ENCODE measurements at places on chromosomes 6 and 20.

- no peak for DNase-seq
These were observed 32.2 kb upstream of the LAMP5 start for GRCh38 chr20:9482180-9482579.

- DNase-seq: no peak
These were observed 78.4 kb upstream of the FBXL4 start for GRCh38 chr6:99026135-99026534.

- DNase-seq: no peak
These were observed 65.9 kb upstream of the EDN1 start for GRCh38 chr6:12224251-12224650.

DNA sequence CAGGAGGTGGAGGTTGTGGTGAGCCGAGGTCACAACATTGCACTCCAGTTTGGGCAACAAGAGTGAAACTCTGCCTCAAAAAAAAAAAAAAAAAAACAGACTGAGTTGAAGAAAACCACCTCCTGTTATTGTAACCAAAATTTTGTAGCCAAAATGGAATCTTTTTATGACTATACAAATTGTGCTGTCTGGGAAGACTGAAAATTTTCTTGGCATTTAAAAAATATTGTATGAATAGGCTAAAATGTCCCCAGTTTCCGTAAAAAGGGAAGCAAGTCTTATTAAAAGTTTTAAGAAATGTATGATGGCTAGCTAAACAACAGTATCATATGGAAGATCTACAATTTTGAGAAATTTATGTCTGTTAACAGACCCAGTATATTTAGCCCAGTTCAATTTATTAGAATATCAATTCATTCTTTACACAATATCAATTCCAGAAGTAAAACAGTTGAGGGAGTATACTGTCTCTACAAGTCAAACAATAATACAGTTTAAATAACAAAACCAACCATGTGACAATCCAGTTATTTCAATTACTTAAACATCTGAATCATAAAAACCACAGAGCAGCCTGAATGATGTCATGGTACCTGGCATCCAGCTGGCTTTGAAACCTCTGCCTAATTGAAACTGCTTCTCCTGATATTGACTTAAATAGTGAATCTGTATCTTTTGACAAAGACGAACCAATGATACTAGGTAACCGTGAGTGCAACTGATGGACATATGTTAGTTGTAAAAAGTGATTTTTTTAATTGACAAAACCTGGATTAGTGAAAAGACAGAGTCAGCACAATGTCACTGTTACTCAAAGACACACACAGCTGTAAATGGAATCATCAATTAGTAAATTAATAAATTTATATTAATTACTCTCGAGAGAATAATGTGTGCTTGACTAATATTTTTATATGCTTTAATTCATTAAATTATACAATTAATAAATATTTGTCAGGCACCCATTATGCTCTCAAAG, 166.6 kb upstream of the MARCKS start:
- DNase-seq: no peak

DNA sequence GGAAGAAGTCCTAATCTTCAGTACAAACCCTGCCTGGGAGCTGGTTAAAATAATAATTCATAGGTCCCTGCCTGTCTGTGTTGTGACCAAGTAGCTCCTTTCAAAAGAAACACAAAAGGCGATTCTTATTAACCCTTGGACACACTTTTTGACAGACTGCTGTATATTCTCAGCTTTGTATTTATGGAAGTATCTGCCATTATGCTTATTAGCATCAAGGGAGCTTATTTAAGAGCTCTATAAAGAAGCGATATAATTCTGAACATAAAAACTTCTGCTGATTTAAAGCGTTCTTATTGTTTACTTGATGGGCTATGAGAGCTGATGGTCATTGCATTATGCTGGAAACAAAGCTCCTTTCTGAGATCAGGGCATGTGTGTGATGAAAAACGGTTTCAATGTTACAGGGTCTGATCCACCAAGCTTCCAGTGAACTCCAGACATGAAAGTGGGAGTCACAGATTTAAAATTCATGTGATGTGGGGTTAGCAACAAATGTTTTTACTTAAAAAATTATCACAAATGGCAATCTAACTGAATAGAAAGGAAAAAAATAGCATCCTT, 181.8 kb upstream of the PDE10A start:
- DNase-seq: no peak

- no peak for DNase-seq
These were observed 20.1 kb downstream of the APCDD1L start for GRCh38 chr20:58494923-58495622.

DNA sequence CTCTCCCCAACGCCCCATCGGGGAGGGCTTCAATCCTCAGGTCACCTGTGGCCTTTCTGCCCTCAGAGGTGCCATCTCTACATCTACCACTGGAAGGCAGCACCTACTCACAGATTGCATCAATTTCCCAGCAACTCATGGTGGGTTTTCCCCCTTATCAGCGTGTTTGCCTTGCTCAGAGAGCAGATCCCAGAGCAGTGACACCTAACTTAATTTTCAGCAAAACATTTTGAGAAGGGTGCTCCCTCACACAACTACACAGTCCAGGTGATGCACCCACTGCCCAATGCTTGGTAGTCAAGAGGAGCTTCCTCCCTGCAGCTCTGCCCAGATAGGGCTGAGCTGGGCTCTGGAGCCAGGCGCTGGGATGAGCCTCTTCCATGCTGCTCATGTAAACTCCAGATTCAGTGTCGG, 48.2 kb downstream of the PLG start:
- no peak for DNase-seq

- no peak for DNase-seq
These were observed 145.5 kb upstream of the TOP1 start for GRCh38 chr20:40883097-40883496.

Measured in COR-L47 (cell line).